ENCODE measurements at places on chromosomes 11 and 22. TPM values are rescaled to one million over a fixed set of nuclear protein-coding genes. Genes with fewer than 3 reads are reported as not detected.

DNA sequence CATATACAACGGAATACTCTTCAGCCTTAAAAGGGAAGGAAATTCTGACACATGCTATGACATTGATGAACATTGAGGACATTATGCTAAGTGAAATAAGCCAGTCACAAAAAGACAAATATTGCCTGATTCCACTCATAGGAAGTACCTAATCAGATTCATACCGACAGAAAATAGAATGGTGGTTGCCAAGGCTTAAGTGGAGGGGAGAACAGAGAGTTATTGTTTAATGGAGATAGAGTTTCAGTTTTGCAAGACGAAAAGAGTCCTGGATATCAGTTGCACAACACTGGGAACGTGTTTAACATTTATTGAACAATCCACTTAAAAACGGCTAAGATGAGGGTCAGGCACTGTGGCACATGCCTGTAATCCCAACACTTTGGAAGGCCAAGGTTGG is 45.6 kb upstream of the HIPK3 start:
- DNase-seq: no peak

DNA sequence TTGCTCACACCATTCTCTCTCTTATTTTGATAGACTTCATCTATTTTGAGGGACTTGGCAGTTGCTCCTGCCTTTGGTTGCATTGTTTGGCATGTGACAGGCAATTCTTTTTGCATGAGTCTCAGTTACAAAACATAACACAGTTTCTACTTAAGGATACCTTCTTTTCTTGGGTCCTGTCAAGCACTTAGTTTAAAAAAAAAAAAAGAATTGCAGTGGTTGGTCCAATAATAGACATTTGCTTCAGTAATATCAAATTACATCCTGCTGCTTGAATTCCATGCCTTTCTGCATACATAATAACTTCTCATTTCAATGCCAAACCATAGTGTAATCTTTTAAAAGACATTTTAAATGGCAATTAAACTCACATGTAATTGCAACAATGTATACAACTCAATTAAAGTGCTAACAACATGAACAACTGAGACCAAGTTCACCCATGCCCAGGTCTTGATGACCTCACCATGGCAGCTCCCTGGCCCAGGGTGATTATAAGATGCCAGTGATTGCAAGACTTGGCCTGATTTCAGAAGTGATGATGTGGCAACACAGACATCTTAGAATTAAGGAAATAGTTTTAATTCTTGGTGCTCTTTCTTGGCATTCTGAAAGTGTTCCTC is 32.2 kb upstream of the PLET1 start:
- DNase-seq: no peak

DNA sequence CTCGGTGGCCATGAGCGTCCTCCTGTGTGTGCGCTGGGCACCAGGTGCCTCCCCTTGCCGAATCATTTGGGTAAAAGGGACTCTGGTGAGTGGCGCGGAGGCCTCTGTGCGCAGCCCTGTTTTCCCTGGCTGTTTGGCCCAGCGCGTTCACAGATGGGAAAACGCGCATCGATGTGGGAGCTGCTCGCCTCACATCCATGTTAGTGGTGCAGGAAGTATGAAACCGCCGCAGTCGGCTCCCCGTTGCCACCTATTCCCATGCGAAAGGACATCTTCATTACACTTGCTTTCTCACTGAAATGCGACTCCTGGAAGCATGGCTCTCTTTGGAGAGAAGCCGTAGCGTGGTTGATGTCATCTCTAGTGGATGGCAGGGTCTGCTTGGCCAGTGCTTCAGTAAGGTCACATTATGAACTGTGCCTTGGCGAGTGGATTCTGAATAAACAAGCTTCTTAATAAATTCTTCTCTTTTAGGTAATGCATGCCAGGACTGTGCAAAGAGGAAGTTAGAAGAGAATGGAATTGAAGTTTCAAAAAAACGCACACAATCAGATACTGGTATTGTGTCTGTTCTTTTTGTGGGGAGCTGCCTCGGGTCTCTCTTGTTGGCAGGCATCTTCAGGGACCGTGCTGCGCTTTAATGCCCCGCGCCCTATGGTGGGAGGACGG is 26.3 kb downstream of the FAM118A start:
- no peak for DNase-seq

DNA sequence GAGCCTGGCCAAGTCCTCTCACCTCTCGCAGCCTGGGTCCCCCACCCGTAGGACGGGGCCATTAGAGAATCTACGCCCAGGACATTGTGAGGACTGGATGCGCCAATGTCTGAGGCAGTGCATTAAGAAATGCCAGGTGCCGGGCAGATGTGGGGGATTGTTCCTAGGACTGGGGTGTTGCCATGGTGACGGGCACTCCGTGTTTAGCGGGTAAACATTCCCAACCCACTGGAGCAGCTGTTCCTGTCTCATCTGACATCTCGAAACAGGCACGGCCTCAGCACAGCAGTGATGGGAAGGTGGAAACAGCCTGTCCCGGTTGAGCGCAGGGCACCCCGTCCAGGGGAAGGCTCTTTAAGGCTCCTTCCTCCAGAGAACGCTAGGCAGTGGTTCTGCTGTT is 99.6 kb upstream of the RTL6 start:
- no peak for DNase-seq

GRCh38 chr22:37309211-37310074 is 27.1 kb downstream of the CYTH4 start:
- peak; percentile 43 for DNase-seq

- no peak for DNase-seq
Measured at GRCh38 chr11:17188675-17189074, 19.1 kb downstream of the PIK3C2A start.

DNA sequence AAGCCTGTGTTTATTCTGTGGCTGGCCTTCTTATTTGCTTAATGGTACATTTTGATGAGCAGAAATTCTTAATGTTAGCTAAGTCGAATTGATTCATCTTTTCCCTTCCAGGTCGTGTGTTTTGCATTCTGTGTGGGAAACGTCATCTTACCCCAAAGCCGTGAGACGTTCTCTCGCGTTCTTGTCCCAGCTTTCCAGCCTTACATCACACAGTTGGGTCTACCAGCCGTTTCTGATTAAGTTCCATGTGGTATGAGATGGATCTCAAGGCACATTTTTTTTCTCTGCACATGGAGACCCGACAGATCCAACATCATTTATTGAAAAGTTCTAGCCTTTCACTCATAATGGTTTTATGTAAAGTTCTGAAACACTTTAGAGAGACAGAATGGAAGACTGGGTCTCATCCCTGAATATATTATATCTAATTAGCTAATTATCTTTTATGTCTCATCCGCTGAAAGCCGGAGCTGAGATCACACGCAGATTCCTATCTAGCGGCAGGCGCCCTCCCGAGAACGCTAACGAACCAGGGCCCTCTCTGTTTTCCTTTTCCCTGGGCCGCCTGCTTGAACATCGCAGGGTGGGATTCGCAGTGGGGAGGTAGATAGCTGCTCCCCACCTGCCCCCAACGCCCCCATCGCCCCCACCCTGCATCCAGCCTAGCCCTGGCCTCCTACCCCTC is 1162.2 kb downstream of the BRD1 start:
- no peak for DNase-seq

GRCh38 chr11:65208785-65209710 is 27.3 kb downstream of the CAPN1 start:
- DNase-seq: no peak

DNA sequence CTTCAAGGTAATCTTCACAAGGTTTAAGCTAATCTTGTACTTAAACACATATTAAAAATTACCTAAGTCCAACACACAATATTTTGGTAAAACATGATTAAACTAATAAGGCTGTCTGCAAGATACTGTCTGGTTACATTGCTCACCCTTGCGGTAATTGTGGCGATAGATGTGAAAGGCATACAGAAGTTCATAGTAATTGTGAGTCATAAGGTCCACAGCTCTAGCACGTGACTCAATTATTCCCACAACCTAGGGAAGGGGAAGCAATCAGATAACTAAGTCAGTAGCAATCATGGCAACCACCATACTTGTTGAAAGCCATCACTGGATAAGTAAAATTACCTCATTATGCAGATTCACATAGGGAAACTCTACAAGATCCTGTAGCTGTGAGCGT is 30.5 kb upstream of the FNBP4 start:
- DNase-seq: no peak

DNA sequence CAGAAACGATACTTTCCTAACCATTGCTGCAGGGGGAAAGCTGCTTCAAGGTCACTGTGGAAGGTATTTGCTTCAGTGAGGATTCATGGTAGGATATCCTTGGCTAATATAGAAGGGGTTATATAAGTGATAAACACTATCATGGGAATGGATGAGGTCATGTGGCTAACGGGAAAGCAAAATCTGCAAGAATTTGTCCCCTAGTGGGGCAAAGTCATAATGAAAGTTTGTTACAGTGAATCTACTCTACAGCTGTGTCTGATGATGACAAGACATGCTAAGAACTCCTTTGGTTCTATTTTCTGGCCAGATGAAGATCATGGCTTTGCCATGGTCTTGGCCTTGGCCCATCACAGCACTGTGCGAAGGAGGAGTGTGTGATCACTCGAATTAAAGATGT is 13.8 kb downstream of the MMP20 start:
- DNase-seq: peak; percentile 23

- DNase-seq: peak; percentile 18
Measured at GRCh38 chr11:63023222-63023814, 7.7 kb upstream of the SLC22A8 start.

DNA sequence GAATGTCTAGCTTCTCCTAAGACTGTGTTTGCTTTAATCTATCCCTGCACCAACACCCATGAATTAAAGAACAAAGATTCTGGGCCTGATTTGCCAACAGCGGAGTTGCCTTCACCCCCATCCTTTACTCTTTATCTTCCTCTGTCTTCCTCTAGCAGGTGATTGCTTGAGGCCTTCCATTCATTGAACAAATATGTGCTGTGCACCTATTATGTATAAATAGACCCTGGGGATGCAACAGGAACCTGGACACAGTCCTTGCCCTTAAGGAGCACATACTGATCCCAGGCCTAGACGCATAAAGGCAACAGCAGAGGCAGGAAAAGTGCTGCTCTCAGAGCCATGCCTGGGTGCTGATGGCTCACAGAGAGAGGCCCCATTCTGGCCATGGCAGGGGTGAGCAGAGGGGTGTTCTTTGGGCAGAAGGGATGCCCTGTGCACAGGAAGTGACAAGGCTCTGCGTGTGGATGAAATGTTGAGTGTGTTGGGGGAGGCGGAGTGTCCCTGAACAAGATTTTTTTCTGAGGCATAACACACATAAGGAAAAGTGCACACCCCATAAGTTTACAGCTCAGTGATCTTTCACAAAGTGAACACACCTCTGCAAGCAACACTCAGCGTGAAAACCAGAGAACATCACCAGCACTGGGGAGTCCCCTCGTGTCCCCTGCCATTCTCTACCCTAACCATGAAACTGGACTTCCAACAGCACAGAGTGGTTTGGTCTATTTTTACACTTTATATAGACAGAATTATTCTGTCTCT is 145.9 kb downstream of the GRIK4 start:
- no peak for DNase-seq

DNA sequence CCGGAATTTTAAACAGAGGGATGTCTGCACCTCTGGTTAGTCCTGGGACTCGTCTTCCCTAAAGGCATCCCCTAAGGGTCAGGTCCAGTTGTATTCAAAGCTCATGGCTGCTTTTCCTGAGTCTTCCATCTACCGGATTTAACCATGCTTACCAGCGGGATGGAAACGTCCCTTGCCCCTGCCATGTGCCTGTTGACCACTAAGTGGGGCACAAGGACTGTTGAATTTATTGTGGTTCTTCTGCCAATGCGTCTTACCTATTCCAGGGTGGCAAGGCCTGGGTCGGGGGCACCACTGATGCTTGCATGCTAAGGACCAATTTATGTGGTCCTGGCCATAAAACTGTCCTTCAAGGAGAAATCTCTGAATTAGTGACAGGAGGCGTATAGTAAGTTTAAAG is 25.6 kb downstream of the ANKRD42 start:
- no peak for DNase-seq

- DNase-seq: no peak
Measured at GRCh38 chr11:112789481-112789880, 171.7 kb upstream of the NCAM1 start.

- no peak for DNase-seq
Measured at GRCh38 chr22:26888887-26889286, 231.5 kb downstream of the MIAT start.

DNA sequence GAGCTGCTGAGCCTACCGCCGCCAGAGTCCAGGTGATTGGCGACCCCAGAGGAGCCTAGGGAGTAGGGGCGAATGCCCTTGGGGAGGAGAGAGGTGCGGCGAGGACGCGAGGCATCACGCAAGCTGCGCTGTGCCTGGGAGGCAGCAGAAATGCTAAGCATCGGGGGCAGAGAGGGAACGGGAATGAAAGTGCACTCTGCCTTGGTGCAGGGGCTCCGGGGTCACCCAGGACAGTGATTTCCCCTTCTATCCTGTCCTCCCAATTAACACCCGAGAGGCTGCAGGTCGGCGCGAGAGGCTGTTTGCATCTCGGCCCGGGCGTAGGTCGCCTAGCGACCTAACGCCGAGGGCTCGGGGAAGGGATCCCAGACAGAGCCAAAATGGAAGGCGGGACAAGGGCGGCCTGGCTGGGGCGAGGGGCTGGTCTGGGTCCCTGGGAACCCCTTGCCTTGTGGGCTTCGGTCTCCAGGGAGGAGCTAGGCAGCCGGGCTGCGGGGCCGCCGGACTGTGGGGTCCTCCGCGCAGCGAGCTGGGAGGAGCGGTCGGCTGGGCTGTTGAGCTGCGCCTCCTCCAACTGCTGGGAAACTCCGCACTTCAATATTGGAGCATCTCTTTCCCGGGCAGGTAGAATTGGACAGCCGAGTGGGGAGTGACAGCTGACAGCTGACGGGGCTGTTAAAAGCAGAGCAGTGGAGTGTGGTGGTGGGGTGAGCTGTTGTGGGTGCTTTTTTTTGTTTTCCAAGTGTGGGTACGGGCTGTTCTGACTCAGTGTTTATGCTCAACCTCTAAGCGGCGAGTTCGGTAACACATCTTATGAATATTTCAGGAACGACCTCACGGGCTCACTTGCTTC is 657 bp downstream of the ELMOD1 start:
- DNase-seq: peak; percentile 41

DNA sequence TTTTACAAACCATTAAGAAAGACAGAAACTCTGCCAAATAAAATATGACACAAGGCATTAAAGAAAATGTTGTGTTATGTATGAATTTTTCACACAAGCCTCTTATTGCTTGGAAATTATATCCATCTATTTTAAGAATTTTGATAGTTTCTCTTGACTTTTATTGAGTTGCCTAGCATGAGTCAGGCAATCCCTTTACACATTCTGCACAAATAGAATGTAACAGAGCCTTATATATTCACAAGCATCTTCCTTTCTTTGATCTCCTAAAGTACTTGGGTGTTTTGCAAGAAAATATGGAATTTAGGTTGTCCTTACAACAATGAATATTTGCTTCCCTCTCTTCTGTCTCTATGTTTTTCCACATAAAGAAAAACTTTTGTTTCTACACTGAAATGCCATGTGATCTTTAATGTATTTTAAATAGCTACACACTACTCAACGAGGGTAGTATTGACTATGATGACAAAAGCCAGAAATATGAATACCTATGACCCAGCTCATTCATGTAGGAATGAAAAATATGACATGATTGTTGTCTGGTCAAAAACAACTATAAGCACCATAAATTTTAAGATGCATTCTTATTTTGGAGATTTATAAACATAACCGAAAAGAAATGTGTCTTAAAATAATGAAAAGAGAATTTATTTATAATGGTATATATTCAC is 398.8 kb downstream of the GUCY1A2 start:
- no peak for DNase-seq

GRCh38 chr22:17903564-17904295 is 120.6 kb downstream of the MICAL3 start:
- no peak for DNase-seq

The SLC1A2 gene
- total RNA-seq: not detected

The KRTAP5-9 gene
- 0.34 TPM for total RNA-seq

The NRIP3 gene
- 0.56 TPM for total RNA-seq

The PHLDA2 gene
- not detected for total RNA-seq
